ENCODE measurements at places on chromosomes 4 and X.
A peak's percentile ranks its signal among the peaks of the same experiment; 100 is the strongest.

GRCh38 chr4:84470204-84470785 is 28.8 kb downstream of the NKX6-1 start:
- no peak for DNase-seq

DNA sequence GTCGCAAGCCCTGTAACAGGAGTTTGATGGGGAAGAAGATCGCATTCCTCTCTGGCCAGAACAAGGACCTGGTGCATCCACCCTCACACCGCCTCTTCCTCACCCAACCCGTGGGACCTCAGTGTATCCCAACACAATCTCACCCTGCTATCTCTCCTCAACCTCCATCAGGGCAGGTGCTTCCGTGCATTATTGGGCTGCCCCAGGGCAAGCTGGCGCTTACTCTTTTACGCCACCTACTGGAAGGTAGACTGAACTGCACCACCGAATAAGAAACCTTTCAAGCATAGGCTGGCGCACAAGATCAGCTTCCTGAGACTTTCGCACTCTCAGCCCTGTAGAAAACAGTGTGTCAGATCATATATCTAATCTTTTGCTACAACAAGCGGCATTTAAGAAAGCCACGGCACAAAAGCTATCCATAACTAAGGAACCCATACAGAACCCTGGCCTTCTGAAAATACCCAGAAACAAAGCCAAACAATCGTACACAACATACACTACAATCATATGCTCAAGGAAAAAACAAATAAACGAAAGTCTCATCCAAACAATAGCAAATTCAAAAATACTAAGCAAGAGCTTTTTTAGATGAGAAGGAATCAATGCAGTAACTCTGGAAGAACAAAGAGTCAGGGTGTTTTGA is 209.3 kb downstream of the UGT8 start:
- DNase-seq: peak; percentile 6

- DNase-seq: no peak
Observed at GRCh38 chr4:164484551-164484950, 269.4 kb upstream of the SMIM31 start.

DNA sequence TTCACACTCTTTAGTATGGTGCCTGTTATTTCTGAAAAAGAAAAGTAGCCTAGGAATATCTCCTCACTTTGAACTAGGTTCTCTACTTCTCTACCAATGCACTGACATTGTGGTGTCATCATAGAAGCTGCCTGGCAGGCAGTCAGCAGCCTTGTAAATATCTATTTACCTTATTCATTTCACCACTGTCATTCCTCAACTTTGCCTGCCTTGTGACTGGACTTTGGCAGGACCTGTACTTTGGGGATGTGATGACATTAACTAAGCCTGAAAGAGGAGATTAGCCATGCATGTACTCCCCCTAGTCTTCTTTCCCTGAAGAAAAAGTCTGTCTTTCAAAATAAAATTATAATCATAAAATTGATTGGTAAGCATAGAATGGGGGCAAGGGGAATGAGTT is 207.2 kb downstream of the ARAP2 start:
- DNase-seq: no peak

DNA sequence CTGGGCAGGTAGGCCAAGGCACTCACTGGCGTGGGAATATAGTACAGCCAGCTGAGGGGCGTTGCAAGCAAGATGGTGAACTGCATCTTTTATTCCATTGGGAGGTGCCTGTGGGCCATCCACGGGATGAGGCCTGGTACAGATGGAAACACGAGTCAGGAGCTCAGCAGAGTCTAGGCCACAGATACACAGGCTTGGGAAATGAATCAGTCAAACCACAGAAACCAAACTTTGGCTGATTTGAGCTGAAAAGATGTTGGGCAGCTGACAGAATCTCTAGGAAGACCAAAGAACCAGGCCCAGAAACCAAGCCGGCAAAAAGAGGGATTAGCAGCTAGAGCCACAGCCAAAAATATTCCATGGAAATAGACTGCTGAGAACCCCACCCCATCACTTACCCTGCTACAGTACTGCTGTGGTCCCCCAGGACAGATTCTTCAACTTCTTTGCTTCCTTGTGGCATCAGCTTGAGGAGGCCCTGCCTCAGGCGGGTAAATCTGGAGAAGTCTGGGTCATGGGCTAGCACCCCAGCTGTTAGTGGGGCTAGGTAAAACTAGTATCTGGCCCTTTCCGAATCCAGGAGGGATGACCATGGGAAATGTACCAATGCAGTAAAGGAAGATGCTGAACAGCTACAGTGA is 75.4 kb downstream of the TMEM131L start:
- DNase-seq: no peak

GRCh38 chrX:40175511-40176350 is 78.0 kb upstream of the BCOR start:
- peak; percentile 41 for DNase-seq

DNA sequence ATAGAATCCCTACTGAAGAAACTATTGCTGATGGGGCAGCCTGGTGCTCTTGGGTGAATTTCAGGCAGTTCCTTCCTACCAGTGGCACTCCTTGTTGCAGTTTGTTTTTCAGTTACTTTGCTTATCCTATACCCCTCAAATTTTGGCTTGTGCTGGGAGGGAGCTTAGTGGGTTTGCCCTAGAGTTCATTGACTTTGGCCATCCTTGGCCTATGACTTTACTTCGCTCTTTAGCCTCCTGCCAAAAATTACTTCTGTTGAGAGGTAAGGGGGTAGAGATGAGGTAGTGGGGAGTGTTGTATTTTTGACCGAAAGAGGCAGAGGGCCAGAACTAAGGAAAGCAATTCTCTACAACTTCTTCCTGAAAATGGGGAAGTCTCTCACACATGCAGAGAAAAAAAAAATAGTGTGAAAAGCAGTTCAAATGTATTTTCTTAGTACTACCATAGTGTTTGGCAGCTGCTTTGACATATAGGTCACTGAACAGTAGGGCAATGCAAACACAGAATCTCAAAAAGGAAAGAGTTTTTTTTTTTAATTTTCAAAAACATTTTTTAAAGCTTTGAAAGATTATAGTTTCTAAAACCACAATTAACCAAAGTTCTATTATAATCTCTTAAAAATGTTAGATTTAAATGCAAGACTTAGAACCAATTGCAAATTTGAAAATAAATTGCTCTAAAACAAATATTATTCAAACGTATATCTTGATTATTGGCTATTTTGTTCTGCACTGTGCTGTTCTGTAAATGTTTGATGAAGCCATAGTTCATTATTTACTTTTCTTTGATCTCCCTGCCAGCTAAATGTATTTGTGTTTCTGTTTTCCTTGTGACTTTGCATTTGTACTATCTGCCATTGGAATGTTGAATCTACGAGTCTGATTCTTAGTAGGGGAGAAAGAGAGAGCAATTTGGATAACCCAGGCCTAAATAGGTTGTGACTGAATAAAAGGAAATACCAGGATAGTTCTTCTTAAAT is 73.6 kb downstream of the DCK start:
- DNase-seq: no peak

DNA sequence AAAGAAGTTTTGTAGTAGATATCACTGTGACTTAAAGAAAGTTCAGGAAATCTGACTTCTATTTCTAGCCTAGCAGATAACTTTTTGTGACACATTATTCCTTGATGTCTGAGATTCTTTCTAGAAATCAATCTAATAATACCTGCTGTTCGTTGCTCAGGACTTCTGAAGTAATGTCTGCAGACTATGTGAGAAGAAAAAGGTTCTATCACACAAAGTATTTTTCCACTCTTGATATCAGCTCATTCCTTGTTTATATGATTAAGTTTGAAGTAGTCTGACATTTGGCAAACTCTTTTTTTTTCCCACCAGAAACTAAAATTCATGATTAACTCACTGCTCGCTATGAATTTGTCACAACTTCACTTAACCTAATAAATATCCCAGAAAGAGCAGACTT is 56.6 kb downstream of the TLL1 start:
- DNase-seq: no peak

GRCh38 chrX:44816367-44816766 is 27.5 kb upstream of the DUSP21 start:
- no peak for DNase-seq

DNA sequence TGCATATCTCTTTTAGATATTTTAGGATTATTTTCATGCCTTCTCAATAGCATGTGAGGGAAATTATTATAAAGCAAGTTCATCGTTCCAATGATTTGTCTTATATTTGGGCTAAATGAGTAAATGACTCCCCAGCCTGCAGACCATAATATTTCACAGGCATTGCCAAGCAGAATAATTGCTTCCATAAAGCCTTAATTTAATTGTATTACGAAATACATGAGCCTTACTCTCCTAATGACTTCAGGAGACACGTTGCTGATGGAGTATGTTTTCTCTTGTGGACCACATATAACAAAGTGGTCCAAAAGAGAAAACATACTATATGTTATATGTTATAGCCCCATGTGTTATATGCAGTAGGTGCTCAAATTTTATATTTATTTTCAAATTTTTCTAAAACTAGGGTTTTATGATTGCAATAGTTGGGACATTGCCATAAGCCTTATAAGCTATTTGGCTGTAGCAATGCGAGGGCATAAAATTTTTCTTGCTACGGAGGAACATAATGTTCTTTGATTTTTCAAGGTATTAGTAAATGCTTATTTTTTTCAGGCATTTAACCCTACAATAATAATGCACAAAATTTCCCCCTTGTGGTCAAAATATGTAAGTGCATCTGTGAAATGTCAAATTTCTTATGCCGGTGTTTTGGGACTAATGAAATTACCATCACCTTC is 26.2 kb upstream of the TMPRSS11D start:
- DNase-seq: no peak

DNA sequence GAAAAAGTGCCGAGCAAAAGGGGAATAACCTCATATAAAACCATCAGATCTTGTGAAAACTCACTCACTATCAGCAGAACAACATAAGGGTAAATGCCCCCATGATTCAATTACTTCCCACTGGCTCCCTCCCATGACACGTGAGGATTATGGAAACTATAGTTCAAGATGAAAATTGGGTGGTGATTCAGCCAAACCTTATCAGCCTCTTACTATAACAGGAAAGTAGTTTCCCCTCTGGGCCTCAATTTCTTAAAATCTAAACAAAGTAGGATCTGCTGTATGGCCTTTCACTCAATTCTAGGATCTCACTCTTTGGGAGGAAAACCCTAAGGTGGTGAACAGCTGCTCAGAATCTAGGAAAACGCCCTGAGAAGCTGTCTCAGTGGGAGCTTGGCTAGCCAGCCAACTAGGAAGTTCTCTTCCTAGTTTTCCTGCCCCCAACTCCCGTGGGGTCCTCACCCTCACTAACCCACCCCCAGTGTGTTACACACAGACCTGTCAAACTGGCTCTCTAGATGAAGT is 1017.1 kb upstream of the HS3ST1 start:
- DNase-seq: no peak
